ENCODE measurements at places on chromosomes 12 and 14.

GRCh38 chr12:53052419-53053217, 2.8 kb downstream of the TNS2 start:
- no peak for DNase-seq

DNA sequence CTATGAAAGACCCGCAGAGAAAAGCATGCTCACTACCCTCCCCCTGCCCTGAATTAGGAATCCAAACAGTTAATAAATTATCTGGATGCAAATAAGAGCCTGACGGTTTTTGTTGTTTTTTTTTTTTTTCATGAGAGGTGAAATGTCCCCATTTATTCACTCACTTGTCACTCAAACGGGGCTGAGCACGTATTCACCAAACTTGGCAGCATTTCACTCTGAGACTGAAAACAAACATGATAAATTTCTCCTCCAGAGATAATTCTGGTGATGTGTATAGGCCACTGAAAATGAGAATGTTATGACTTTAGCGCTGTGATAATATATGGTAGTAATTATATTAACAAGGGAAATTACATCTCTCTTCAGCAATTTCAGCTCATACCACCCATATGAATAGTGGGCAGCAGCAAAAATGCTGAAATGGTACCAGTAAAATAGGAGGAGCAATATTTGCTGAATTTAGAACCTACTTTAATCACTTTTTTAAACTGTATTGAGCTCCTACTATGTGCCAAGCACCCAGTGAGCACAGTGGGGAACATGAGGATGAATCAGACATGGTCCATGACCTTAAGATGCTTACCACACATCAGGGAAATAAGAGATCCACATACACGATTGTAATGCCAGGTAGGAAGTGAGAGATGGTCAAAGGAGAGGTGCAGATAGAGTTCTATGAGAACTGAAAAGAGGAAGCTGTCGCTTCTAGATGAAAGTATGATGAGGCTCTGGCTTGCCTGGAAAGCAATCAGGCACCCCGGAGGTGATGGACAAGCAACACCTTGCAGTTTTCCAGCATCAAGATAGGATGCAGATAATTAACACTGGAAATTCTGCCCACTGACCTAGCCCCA, 286.5 kb upstream of the TMPO start:
- DNase-seq, result peak; percentile 32

- DNase-seq, result no peak
These were observed 14.0 kb downstream of the NPC2 start for GRCh38 chr14:74478996-74479635.

GRCh38 chr14:58395812-58396788, at the start of gene TOMM20L:
Gene TOMM20L, plus strand, starts transcription at chr14:58395930. Its CDS starts 28 bp downstream, at chr14:58395958.
- no peak for DNase-seq

- no peak for DNase-seq
These were observed 1037.8 kb downstream of the TMEM121 start for GRCh38 chr14:106564058-106564643.

GRCh38 chr12:99609455-99610181, 37.9 kb upstream of the GARIN6 start:
- DNase-seq, result no peak

DNA sequence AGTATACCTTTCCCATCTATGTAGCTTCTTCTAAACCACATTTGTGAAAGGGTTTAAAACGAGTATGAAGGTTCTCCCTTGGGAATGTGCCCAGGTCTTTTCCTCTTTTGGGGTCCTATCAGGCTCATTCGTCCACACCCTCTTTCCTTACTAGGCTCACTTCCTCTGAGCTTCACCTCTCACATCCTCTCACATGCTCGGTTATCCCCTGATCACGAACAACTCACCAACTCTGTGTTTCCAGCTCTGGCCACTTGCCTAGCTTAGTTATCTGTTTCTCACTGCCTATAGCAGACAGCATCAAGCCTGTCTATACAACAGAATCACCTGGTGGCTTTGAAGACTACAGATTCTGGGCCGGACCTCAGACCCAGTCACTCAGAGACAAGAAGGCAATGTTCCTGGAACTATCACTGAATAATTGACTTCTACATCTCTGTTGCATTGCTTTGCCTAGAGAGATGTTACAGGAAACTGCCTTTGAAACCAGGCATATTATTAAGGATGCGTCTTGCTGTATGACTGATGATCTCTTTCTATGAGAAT, 158.2 kb downstream of the FOXN3 start:
- no peak for DNase-seq

DNA sequence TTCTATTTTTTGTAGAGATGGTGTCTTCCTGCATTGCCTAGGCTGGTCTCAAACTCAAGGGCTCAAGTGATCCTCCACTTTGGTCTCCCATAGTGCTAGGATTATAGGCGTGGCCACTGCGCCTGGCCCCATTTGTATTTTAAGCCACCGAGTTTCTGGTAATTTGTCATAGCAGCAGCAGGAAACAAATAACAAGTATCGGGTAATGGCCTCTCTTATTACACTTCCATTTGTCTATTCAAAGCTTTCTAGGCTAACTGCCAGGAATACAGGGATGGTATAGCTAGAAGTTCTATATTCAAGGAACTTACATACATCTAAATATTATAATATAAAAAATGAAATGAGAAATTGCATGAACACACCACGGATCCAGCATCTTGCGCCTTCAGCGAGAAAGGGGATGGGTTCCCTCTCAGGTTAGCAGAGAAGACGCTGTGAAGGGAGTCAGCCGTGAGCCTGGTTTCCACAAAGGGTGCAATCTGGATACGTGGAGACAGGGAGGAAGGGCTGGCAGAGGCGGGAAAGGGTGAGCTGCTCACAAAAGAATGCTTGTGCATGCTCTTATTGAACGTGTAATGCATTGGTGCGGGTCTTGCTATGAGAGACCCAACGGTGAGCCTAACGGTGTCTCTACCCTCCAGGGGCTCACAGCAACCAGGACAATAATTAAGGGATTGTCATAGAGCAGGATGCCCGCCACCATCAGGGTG, 9.5 kb downstream of the BDKRB1 start:
- DNase-seq, result no peak

- peak; percentile 24 for DNase-seq
These were observed 1.4 kb upstream of the PHC1 start for GRCh38 chr12:8912914-8913313.

GRCh38 chr12:54427106-54427505, 8.0 kb upstream of the ITGA5 start:
- DNase-seq, result no peak
